CD8-positive, alpha-beta memory T cell (primary cell): ENCODE measurements at places on chromosomes 1 and 21. TPM values are rescaled to one million over a fixed set of nuclear protein-coding genes. Genes with fewer than 3 reads are reported as not detected.

DNA sequence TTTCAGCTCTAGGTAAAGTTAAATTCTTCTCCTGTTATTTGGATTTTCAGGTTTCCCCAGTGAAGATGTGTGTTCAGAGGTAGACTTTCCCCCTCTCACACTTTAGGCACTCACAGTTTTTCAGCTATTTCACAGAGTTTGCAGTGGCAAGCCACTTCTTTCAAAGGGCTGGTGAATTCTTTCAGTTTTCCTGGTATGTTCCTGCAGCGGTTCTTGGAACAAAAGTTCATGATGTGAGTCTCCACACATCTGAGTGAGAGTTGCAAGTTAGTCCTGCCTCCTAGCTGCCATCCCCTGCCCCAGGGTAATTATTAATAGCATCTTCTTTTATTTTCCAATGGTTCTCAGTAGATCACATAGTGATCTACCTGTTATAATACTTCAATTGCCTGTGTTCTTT is 27.3 kb upstream of the CD84 start:
- DNase-seq = no peak
- H3K27me3 ChIP-seq = no peaks in the 10 kb centered on the region
- H3K4me3 ChIP-seq = no peak overlapping the region
- peaks cover 20% of the 10 kb centered on the region for H3K4me1 ChIP-seq

DNA sequence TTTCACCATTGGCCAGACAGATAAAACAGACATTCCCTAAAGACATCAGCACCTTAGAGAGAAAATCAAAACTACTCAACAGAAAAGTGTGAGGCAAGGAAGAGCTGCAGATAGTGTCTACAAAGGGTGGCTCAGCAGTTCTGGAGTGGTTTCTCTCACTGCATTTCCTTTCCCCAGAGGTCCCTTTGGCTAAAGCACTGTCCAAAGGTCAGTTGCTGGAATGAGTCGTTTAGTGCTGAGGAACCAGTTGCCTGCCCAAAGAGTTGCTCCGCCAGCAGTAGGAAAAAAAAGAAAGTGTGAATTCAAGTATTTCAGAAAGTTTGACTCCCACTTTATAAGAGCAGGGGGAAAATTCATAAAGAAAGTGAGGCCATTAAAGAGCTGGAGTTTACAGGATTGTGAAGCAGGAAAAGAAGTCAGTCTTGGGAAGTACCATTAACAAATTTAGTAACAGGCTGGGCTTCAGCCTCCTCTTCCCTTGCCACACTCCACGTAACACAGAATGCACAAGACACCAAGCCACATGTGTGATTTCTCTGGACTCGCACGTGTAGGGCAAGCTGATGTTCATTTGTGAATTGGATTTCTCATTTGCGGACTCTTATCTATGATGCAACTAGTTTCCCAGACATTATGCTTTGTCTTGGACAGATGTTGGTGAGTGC is 122.2 kb downstream of the RUNX1 start:
- no peak for DNase-seq
- peaks cover 25% of the 10 kb centered on the region for H3K4me1 ChIP-seq
- no peak overlapping the region for H3K4me3 ChIP-seq
- H3K27ac ChIP-seq = no peak overlapping the region
- no peaks in the 10 kb centered on the region for H3K36me3 ChIP-seq

GRCh38 chr1:147579532-147579931 is 38.2 kb downstream of the BCL9 start:
- H3K4me3 ChIP-seq = no peak overlapping the region
- H3K4me1 ChIP-seq = peaks cover 23% of the 10 kb centered on the region
- H3K27me3 ChIP-seq = peaks cover 16% of the 10 kb centered on the region

- no peaks in the 10 kb centered on the region for H3K27me3 ChIP-seq
- H3K4me1 ChIP-seq = peaks cover 96% of the 10 kb centered on the region
- H3K36me3 ChIP-seq = no peaks in the 10 kb centered on the region
These were observed 9.5 kb downstream of the JAK1 start for GRCh38 chr1:64956733-64957441.

GRCh38 chr1:218527737-218528136 is 182.6 kb downstream of the TGFB2 start:
- no peaks in the 10 kb centered on the region for H3K27me3 ChIP-seq
- H3K4me1 ChIP-seq = no peaks in the 10 kb centered on the region
- DNase-seq = no peak
- no peak overlapping the region for H3K27ac ChIP-seq
- no peak overlapping the region for H3K4me3 ChIP-seq

GRCh38 chr1:162187687-162188276 is 118.3 kb downstream of the NOS1AP start:
- H3K36me3 ChIP-seq = no peaks in the 10 kb centered on the region
- H3K4me1 ChIP-seq = no peaks in the 10 kb centered on the region
- DNase-seq = no peak

DNA sequence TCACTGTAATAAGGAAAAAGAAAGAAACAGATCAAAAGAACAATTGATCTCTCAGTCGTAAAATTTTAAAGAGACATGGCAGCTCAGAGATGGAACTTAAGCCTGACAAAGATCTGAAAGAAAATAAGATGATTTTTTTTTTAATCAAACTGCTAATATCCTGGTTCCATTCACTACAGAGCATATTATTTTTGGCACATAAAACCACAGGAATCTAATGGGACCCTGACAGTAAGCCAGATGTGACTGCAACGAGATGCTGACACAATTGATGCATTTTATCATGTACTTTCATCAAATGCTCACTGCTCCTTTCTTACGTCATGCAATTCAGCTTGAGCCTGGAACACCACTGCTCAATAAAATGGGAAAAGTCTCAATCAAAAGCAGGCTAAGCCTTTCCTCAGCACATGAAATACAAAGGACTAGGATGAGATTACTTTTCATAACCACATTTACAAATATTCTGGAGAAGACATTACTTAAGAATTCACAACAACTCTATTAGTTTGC is 16.6 kb downstream of the GPATCH2 start:
- no peaks in the 10 kb centered on the region for H3K36me3 ChIP-seq
- no peak overlapping the region for H3K4me3 ChIP-seq
- no peak overlapping the region for H3K27ac ChIP-seq
- H3K4me1 ChIP-seq = no peaks in the 10 kb centered on the region

DNA sequence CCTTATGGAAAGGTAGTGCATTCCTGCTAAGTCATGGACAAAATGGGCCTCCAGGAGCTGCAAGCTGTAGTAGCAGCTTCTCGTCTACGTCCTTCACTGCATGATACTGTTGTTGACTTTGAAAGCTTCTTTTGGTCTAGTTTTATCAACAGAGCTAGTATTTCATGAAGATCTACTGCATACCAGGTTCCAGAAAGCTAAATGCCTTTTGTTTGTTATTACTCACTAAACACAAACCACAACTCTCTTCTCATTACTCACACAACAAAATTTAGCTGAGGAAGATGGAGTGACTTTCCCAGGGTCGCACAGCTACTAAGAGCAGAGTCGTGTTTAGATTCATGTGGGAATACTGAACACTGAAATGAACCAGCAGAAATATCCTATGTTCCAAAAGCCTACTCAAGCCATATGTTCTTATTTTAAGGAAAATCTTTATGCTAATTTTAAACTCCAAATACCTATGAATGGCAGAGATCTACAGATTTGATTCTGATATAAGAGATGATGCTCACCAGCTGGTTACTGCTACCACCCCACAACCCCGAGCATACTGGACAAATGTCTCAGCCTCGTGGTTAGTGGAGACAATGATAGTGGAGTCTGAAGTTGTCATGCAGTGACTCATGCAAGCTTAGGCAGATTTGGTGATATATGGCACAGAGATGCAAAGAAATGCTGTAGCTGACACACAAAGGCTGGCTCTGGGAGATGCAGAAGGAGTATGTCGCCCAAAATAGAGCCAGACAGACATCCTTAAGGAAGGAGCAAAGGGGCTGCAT is 20.6 kb downstream of the PGBD2 start:
- no peak overlapping the region for H3K27ac ChIP-seq
- no peak overlapping the region for H3K4me3 ChIP-seq
- H3K4me1 ChIP-seq = peaks cover 17% of the 10 kb centered on the region
- DNase-seq = no peak
- H3K36me3 ChIP-seq = no peaks in the 10 kb centered on the region
- H3K27me3 ChIP-seq = no peaks in the 10 kb centered on the region

GRCh38 chr1:162944974-162945674 is 84.1 kb upstream of the CCDC190 start:
- H3K4me1 ChIP-seq = no peaks in the 10 kb centered on the region
- no peak for DNase-seq
- no peak overlapping the region for H3K27ac ChIP-seq
- no peaks in the 10 kb centered on the region for H3K36me3 ChIP-seq
- no peaks in the 10 kb centered on the region for H3K27me3 ChIP-seq

- DNase-seq = no peak
- H3K27me3 ChIP-seq = no peaks in the 10 kb centered on the region
- no peak overlapping the region for H3K27ac ChIP-seq
These were observed 50.5 kb downstream of the C1orf21 start for GRCh38 chr1:184437291-184437690.

GRCh38 chr1:52551507-52552235 is 1.2 kb downstream of the TUT4 start:
- no peaks in the 10 kb centered on the region for H3K36me3 ChIP-seq
- H3K4me1 ChIP-seq = peaks cover 37% of the 10 kb centered on the region
- H3K4me3 ChIP-seq = peak overlapping the region; percentile 91
- no peaks in the 10 kb centered on the region for H3K27me3 ChIP-seq

- DNase-seq = no peak
- no peak overlapping the region for H3K27ac ChIP-seq
- no peaks in the 10 kb centered on the region for H3K36me3 ChIP-seq
- peaks cover 34% of the 10 kb centered on the region for H3K4me1 ChIP-seq
- no peaks in the 10 kb centered on the region for H3K27me3 ChIP-seq
These were observed 110.1 kb downstream of the VPS13D start for GRCh38 chr1:12339811-12340543.

DNA sequence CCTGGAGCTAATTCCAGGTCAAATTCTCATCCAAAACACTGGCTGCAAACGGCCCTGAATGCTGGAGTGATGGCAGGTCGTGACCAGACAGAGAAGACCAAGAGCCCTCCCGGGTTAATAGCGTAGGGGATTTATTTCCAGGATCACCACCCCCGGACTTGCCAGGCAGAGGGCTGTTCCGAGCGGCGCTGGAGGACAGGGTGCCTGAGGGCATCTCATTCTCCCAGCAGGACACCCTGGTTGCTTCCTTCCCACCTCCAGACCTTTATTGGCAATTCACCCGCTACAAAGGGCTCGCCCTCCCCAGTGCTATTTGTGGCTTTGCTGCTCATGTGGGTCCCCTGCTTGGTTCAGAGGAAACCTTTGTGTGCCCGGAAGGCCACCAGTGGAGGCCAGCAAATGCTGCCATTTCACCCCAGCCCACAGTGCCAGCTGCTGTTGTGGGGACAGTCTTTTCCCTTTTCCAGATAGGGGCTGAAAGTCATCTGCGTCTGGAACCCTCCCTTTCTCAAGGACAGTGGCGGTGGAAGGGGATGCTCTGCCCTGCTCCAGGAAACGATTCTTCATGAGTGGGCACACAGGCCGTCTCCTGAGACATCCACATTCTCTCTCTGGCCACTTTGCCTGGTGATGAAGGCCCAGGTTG is 19.0 kb upstream of the C1orf174 start:
- no peaks in the 10 kb centered on the region for H3K36me3 ChIP-seq
- no peaks in the 10 kb centered on the region for H3K4me1 ChIP-seq

DNA sequence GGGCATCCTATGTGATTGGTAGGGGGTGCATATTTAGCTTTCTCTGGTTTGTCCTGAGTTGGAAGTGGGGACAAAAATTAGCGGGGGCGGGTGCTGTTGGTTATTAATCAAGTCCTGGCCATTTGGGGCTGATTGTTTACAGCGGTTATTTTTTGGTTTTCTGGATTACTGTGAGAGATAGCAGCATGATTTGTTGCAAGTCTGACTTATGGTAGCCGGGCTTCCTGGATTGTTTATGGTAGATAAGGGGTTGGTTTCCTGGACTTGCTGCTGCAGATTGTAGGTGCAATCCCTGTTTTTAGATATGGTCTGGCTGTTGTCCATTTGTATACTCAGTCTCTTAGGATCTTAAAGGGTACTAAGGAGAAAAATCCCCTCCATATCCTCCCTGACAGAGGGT is 12.1 kb upstream of the PROK1 start:
- H3K4me1 ChIP-seq = no peaks in the 10 kb centered on the region
- H3K4me3 ChIP-seq = no peak overlapping the region
- no peaks in the 10 kb centered on the region for H3K36me3 ChIP-seq
- H3K27ac ChIP-seq = no peak overlapping the region
- H3K27me3 ChIP-seq = no peaks in the 10 kb centered on the region

GRCh38 chr1:38223391-38223790 is 176.8 kb upstream of the POU3F1 start:
- no peaks in the 10 kb centered on the region for H3K36me3 ChIP-seq
- no peak for DNase-seq
- H3K4me1 ChIP-seq = no peaks in the 10 kb centered on the region
- H3K27me3 ChIP-seq = no peaks in the 10 kb centered on the region
- no peak overlapping the region for H3K4me3 ChIP-seq

- H3K27ac ChIP-seq = no peak overlapping the region
- no peak for DNase-seq
- no peak overlapping the region for H3K4me3 ChIP-seq
- no peaks in the 10 kb centered on the region for H3K4me1 ChIP-seq
- H3K36me3 ChIP-seq = no peaks in the 10 kb centered on the region
These were observed 36.7 kb upstream of the TARDBP start for GRCh38 chr1:10975567-10976326.

- no peak overlapping the region for H3K4me3 ChIP-seq
- H3K27ac ChIP-seq = no peak overlapping the region
- no peaks in the 10 kb centered on the region for H3K36me3 ChIP-seq
These were observed 71.0 kb downstream of the RD3 start for GRCh38 chr1:211420845-211421454.

DNA sequence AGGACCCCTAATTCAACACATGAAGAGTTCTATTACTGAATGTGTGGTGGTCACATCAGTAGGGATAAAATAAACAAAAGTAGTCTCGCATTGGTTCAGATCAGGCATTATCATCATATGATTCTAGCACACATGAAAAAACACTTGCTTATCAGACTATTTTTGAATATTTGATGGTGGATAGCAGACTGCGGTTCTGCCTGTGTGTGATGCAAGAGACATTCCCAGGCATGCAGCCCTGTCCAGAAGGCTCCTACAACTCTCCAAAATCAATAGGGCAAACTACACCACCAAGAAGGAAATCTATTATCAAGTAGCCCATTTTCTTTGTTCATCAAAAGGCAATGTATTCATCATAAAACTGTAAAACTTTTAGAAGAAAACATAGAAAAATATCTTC is 304.7 kb downstream of the DUSP10 start:
- no peaks in the 10 kb centered on the region for H3K36me3 ChIP-seq
- no peaks in the 10 kb centered on the region for H3K27me3 ChIP-seq
- H3K4me3 ChIP-seq = no peak overlapping the region
- peaks cover 10% of the 10 kb centered on the region for H3K4me1 ChIP-seq
- DNase-seq = no peak

The MYBPHL gene
- polyA plus RNA-seq = not detected

The BCAN gene
- polyA plus RNA-seq = not detected

The PTPRF gene
- not detected for polyA plus RNA-seq

The DHRS3 gene
- polyA plus RNA-seq = 31.9 TPM

The SLAMF7 gene
- 165 TPM for polyA plus RNA-seq

The SHE gene
- not detected for polyA plus RNA-seq

The ZZZ3 gene
- 42.7 TPM for polyA plus RNA-seq

The MARK1 gene
- polyA plus RNA-seq = not detected

The MRAP gene
- polyA plus RNA-seq = not detected

The FCMR gene
- 574 TPM for polyA plus RNA-seq

The COL9A2 gene
- polyA plus RNA-seq = 0.68 TPM
